Upper lobe of left lung (tissue), 6 donors: ENCODE measurements at places on chromosomes 13 and 19.
A peak's percentile ranks its signal among the peaks of the same experiment; 100 is the strongest.

DNA sequence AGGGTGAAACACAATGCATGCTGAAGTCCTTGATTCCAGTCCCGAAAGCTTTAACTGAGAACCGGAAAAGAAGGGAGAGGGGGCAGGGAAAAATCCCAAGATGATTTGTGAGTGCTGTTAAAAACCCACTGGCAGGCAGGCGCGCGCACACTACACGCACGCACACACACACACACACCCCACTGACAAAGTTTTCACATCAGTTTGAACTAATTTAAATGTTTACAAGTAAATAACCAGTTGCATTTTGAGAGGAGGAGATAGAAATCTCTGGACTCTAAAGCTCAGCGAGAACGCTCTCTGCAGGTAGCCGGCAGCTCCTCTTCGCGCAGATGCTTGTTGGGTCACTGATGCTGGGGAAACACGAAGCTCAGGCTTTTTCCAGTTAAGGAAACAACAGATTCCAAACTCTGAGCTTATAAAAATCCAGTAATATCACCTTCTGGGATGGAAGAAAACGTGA, 818 bp upstream of the SLITRK1 start:
- H3K27ac ChIP-seq = no peak overlapping the region
- DNase-seq = no peak
- H3K4me3 ChIP-seq = no peak overlapping the region
- no peaks in the 10 kb centered on the region for H3K4me1 ChIP-seq
- no peaks in the 10 kb centered on the region for H3K36me3 ChIP-seq

DNA sequence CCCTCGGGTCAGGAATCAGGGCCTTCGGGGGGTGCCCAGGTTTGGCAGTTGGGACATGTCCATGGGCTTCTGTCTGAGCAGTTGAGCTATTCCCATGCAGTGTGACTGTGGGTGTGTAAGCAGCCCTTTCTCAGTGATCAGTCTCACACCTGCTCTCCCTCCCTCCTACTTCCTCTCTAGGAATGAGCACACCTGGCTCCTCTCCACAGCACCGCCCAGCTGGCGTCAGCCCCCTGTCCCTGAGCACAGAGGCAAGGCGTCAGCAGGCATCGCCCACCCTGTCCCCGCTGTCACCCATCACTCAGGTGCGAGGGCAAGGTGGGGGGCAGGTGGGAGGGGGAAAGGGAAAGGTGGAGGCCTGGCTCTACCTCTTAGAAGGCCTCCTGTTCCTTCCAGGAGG, 25.9 kb downstream of the COMP start:
- H3K36me3 ChIP-seq = no peaks in the 10 kb centered on the region
- no peaks in the 10 kb centered on the region for H3K27me3 ChIP-seq
- DNase-seq = peak; percentile 59
- peaks cover 19% of the 10 kb centered on the region for H3K4me1 ChIP-seq
- no peak overlapping the region for H3K4me3 ChIP-seq
- no peak overlapping the region for H3K27ac ChIP-seq

DNA sequence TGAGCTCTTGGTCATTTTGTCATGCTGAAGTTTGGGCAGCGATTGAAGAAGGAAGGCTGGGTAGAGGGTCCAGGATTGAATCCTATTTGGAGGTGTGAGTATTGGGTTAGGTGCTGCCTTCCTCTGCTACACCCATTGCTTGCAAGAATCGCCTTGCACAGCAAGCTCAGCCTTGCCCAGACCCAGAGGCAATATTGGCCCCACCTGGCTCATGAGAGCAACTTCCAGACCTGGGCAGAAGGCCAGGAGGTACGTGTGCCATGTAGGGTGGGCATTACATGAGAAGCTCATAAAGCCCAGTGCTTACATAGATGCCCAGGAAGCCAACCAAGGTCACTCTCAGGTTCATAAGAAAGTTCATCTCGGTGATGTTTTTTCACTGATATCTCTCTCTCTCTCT, 718.0 kb downstream of the EFNB2 start:
- no peak overlapping the region for H3K27ac ChIP-seq
- H3K27me3 ChIP-seq = no peaks in the 10 kb centered on the region
- H3K4me1 ChIP-seq = no peaks in the 10 kb centered on the region
- no peaks in the 10 kb centered on the region for H3K36me3 ChIP-seq
- DNase-seq = no peak

DNA sequence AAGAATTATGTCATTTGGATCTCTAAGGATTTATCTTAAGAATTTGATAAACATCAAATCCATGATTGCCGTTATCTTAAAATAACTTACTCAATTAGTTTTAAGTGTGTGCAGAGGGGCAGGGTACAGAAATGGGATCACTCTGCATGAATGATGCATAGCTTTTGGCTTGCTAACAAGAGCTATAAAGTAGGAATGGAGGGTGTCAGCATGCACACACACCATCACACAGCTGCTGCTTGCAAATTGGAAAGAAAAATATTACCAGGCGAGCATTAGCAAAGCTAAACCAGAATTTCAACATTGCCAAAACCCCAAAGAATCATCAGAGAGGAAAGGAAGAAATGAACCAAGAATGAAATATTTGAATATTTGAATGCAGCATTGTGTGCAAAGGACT, 580.6 kb downstream of the LMO7 start:
- H3K27me3 ChIP-seq = no peaks in the 10 kb centered on the region
- H3K27ac ChIP-seq = no peak overlapping the region
- DNase-seq = no peak
- no peak overlapping the region for H3K4me3 ChIP-seq

GRCh38 chr19:6039566-6040225, 61.8 kb upstream of the RANBP3 start:
- no peaks in the 10 kb centered on the region for H3K27me3 ChIP-seq
- peaks cover 38% of the 10 kb centered on the region for H3K36me3 ChIP-seq

GRCh38 chr13:75341028-75341427, 140.9 kb downstream of the TBC1D4 start:
- no peaks in the 10 kb centered on the region for H3K27me3 ChIP-seq
- no peaks in the 10 kb centered on the region for H3K4me1 ChIP-seq
- H3K27ac ChIP-seq = no peak overlapping the region
- DNase-seq = no peak
- no peak overlapping the region for H3K4me3 ChIP-seq
